Naive thymus-derived CD8-positive, alpha-beta T cell (primary cell): ENCODE measurements at places on chromosomes 2 and 18. TPM values are rescaled to one million over a fixed set of nuclear protein-coding genes. Genes with fewer than 3 reads are reported as not detected.

Gene FAHD2A
- polyA plus RNA-seq, result 21.5 TPM

DNA sequence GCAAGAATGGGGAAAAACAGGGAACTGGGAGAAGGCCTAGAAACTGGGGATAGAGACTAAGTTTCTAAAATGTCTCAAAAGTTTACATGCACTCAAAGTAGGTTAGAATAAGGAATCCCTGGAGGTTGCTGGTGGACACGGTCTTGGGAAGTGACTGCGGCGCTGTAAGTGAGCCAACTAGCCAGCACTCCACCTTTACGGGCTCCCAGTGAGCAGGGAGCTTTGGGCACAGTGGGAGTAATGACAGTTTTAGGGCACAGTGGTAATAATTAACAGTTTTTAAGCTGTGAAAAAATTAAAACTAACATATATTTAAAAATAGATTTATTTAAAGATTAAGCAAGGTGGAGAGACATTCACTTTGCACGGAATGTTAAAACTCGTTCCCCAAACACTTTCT, 20.9 kb upstream of the CD302 start:
- H3K4me3 ChIP-seq, result no peak overlapping the region
- no peak for DNase-seq
- peaks cover 2% of the 10 kb centered on the region for H3K4me1 ChIP-seq
- H3K36me3 ChIP-seq, result peaks cover 74% of the 10 kb centered on the region
- no peak overlapping the region for H3K27ac ChIP-seq
- H3K27me3 ChIP-seq, result no peaks in the 10 kb centered on the region

GRCh38 chr2:43105586-43106558, 120.5 kb downstream of the ZFP36L2 start:
- H3K36me3 ChIP-seq, result peaks cover 8% of the 10 kb centered on the region
- peak overlapping the region; percentile 36 for H3K4me3 ChIP-seq
- H3K4me1 ChIP-seq, result peaks cover 55% of the 10 kb centered on the region
- H3K27ac ChIP-seq, result no peak overlapping the region
- H3K27me3 ChIP-seq, result no peaks in the 10 kb centered on the region

GRCh38 chr18:65659912-65660311, 90.9 kb upstream of the CDH7 start:
- no peak overlapping the region for H3K4me3 ChIP-seq
- H3K27ac ChIP-seq, result no peak overlapping the region
- H3K4me1 ChIP-seq, result no peaks in the 10 kb centered on the region

GRCh38 chr2:46097714-46098480, 199.3 kb upstream of the EPAS1 start:
- no peak overlapping the region for H3K27ac ChIP-seq
- H3K36me3 ChIP-seq, result no peaks in the 10 kb centered on the region
- no peak overlapping the region for H3K4me3 ChIP-seq
- no peaks in the 10 kb centered on the region for H3K27me3 ChIP-seq

- no peaks in the 10 kb centered on the region for H3K4me1 ChIP-seq
- no peak overlapping the region for H3K4me3 ChIP-seq
- DNase-seq, result no peak
- no peaks in the 10 kb centered on the region for H3K27me3 ChIP-seq
- H3K27ac ChIP-seq, result no peak overlapping the region
These were observed 74.3 kb upstream of the MSTN start for GRCh38 chr2:190136825-190137224.

GRCh38 chr2:86697551-86698104, 22.5 kb upstream of the RMND5A start:
- peaks cover 9% of the 10 kb centered on the region for H3K36me3 ChIP-seq
- DNase-seq, result no peak
- no peak overlapping the region for H3K27ac ChIP-seq
- H3K27me3 ChIP-seq, result no peaks in the 10 kb centered on the region

DNA sequence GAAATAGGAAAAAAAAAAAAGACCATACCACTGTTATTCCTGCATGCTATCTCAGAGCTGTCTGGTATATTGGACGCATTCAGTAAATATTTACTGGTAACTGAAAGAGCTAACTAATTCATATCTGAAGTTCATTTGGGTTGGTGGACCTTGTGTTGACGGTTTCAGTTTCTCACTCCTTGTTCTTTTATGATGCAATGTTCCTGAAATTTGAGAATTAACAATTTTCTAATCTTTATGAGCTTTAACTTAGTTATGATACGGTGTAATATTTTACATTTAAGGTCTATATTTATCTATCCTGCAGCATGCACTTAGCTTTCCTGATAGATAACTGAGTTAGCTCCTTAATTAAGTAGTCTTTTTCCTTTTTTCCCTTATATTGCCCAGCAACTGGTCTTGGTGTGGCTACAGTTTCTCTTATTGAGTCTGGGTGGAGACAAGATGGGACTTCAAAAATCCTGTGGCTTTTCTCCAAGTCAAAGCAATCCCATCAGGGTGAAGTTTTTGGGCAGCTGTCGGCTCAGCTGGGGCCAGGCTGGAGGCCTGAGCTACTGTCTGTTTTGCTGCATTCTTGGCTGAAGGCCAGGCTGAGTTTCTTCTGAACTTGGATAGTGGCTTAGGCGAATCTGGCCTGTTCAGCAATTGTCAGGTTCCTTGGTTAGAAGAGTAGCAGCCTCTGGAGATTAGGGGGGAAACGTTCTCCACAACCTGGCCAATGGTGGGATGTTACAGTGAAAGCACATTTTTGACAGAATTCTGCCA, 78.4 kb upstream of the MEX3C start:
- no peaks in the 10 kb centered on the region for H3K4me1 ChIP-seq
- no peaks in the 10 kb centered on the region for H3K36me3 ChIP-seq
- no peak for DNase-seq
- peaks cover 1% of the 10 kb centered on the region for H3K27me3 ChIP-seq

Gene ECEL1
- polyA plus RNA-seq, result not detected

Gene IL36A
- 0.25 TPM for polyA plus RNA-seq

Gene TUBA3E
- polyA plus RNA-seq, result not detected

GRCh38 chr2:200496696-200497095, 13.2 kb downstream of the KCTD18 start:
- H3K27ac ChIP-seq, result no peak overlapping the region
- H3K27me3 ChIP-seq, result no peaks in the 10 kb centered on the region

GRCh38 chr2:30026091-30027055, 105.0 kb upstream of the ALK start:
- H3K36me3 ChIP-seq, result no peaks in the 10 kb centered on the region
- peaks cover 8% of the 10 kb centered on the region for H3K27me3 ChIP-seq
- no peak overlapping the region for H3K27ac ChIP-seq
- DNase-seq, result no peak
- H3K4me1 ChIP-seq, result no peaks in the 10 kb centered on the region

DNA sequence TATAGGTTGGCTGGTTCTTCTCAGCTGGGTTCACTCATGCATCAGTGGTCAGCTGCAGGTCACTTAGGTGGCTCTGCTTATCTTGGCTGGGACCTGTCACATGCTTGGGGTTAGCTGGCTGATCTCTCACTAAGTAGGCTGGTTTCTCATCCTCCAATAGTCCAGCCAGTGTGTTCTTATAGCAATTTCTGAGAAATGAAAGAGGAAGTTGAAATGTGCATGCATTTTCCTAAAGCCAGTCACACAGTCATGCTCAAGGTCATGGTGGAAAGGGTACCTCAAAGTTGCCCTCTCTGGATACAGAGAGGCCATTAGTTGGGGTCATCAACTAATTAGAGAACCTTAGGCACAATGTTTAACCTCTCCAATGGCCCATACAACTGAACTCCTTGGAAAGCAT, 64.4 kb downstream of the KLHL29 start:
- H3K27me3 ChIP-seq, result peaks cover 2% of the 10 kb centered on the region
- no peak overlapping the region for H3K27ac ChIP-seq
- H3K36me3 ChIP-seq, result no peaks in the 10 kb centered on the region
- DNase-seq, result no peak
- H3K4me3 ChIP-seq, result no peak overlapping the region
- H3K4me1 ChIP-seq, result peaks cover 28% of the 10 kb centered on the region

Gene TRIM43
- not detected for polyA plus RNA-seq

DNA sequence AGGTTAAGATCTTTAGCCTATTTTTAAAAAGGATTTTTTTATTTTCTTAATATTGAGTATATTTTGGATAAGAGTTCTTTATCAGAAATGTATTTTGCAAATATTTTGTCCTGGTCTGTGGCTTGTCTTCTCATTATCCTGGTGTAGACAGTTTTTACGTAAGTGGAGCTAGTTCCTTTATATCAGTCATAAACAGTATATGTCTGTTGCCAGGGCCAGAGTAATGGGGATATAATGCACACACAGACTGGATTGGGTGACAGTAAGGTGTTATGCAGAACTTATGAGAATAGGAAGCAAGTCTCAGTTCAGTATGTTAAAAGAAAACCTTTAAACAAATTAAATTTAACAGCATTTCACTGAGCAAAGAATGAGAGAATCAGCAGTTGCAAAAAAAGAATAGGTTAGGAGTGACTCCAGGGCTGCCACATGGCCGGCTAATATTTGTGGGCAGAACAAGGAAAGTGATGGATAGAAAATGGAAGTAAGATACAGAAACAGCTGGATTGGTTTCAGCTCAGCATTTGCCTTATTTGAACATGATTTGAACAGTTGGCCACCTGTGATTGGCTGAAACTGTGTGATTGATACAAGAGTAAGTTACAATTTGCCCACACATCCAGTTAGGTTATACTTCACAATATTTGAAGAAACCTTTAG, 61.1 kb upstream of the ZNG1B start:
- H3K36me3 ChIP-seq, result no peaks in the 10 kb centered on the region
- peaks cover 8% of the 10 kb centered on the region for H3K27me3 ChIP-seq
- no peak overlapping the region for H3K4me3 ChIP-seq
- no peak for DNase-seq
- H3K27ac ChIP-seq, result no peak overlapping the region
- no peaks in the 10 kb centered on the region for H3K4me1 ChIP-seq

GRCh38 chr2:118089139-118089800, 999 bp downstream of the INSIG2 start:
- peak overlapping the region; percentile 91 for H3K4me3 ChIP-seq
- no peaks in the 10 kb centered on the region for H3K27me3 ChIP-seq
- H3K27ac ChIP-seq, result no peak overlapping the region
- H3K4me1 ChIP-seq, result peaks cover 3% of the 10 kb centered on the region
- H3K36me3 ChIP-seq, result no peaks in the 10 kb centered on the region

- no peak overlapping the region for H3K4me3 ChIP-seq
- H3K27ac ChIP-seq, result no peak overlapping the region
- no peaks in the 10 kb centered on the region for H3K36me3 ChIP-seq
- no peak for DNase-seq
These were observed 1.6 kb upstream of the FABP1 start for GRCh38 chr2:88129313-88129959.

GRCh38 chr2:71888751-71889445, 258.8 kb downstream of the CYP26B1 start:
- H3K4me3 ChIP-seq, result no peak overlapping the region
- DNase-seq, result no peak
- H3K4me1 ChIP-seq, result no peaks in the 10 kb centered on the region
- H3K27ac ChIP-seq, result no peak overlapping the region
- no peaks in the 10 kb centered on the region for H3K36me3 ChIP-seq

Gene ALLC
- not detected for polyA plus RNA-seq

DNA sequence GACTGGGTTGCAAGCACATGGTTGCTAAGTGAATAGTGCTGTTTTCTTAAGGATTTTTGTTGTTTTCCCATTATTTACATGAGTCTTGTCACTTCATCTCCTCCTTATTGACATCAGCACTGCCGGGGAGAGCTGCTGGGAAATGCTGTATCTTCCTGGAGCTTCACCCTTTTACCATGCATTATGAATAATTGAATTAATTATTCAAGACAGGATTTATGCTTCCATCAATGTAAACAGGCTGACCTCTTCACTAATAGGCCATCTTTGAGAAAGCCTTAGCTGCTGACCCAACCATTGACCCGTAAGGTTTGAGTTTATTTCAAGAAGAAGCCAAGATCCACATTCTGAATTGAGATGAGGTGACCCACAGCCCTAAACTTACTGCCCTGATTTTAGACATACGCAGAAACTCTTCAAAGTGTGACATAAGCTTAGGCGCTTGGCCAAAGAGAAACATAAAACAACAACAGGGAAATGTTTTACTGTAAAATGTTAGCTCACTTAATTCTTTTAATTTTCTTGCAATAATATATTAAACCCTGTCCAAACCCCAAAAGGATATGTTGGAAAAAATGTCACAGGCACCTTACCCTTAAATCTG, 365.5 kb upstream of the SYT4 start:
- no peaks in the 10 kb centered on the region for H3K4me1 ChIP-seq
- DNase-seq, result no peak
- H3K27me3 ChIP-seq, result no peaks in the 10 kb centered on the region
- H3K36me3 ChIP-seq, result no peaks in the 10 kb centered on the region
- H3K27ac ChIP-seq, result no peak overlapping the region

DNA sequence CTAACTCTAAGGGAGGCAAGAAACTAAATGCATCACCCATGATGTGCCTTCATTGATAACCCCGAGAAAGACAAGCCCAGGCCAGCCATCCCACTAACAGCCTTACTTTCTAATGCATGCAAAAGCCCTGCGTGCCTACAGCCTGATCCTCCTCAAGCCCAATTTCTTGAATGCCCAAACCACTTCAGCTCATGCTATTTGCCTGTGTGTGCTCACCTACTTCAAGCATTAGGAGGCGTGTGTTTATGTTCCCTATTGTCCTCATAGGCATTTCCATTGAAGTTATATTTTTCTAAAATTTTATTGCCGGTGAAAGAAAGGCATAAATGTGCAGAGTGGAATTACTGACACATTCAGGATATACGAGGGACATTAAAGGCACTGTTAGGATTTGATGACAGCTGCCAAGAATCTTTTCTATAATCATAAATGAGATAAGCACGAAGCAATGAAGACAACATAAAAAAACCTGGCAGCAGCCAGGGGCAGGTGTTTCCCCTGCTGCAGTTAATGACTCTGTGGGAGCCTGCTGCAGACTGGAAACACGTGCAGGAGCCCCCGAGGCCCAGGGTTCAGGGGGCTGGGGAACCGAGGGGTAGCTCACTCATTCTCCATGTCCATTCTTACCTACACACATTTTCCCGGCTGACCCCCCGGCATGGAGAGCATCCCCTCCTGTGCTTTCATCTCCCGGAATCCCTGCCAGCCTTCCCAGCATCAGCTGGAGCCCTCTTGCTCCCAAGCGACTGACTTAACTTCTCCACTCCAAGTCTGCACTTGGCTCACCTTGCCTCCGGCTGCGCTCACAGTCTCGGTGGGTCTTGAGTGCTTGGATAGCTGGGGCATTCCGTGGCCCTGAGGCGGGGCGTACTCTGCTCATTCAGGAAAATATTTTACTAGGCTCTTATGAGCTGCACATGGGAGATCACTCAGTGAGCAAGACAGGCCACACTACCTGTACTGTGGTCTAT, 292.3 kb upstream of the SIX2 start:
- DNase-seq, result no peak
- no peak overlapping the region for H3K4me3 ChIP-seq
- peaks cover 8% of the 10 kb centered on the region for H3K27me3 ChIP-seq
- no peaks in the 10 kb centered on the region for H3K4me1 ChIP-seq
- H3K36me3 ChIP-seq, result no peaks in the 10 kb centered on the region
- H3K27ac ChIP-seq, result no peak overlapping the region

- no peak for DNase-seq
- no peak overlapping the region for H3K27ac ChIP-seq
- no peak overlapping the region for H3K4me3 ChIP-seq
- H3K36me3 ChIP-seq, result no peaks in the 10 kb centered on the region
These were observed 1130.1 kb upstream of the CELF4 start for GRCh38 chr18:38695559-38696280.

GRCh38 chr2:30150786-30151185, 4.0 kb downstream of the YPEL5 start:
- H3K27ac ChIP-seq, result peak overlapping the region; percentile 92
- H3K4me3 ChIP-seq, result peak overlapping the region; percentile 6
- H3K27me3 ChIP-seq, result no peaks in the 10 kb centered on the region
- H3K36me3 ChIP-seq, result peaks cover 70% of the 10 kb centered on the region
- H3K4me1 ChIP-seq, result peaks cover 35% of the 10 kb centered on the region
